ENCODE measurements at places on chromosomes 16 and 17. TPM values are rescaled to one million over a fixed set of nuclear protein-coding genes. Genes with fewer than 3 reads are reported as not detected.

SLC16A6 gene
- total RNA-seq: 0.74 TPM

C16orf54 gene
- 2.5 TPM for total RNA-seq

CCR7 gene
- total RNA-seq: 0.58 TPM

NPIPB13 gene
- total RNA-seq: 3.8 TPM

PDILT gene
- total RNA-seq: not detected

PAGR1 gene
- 14.1 TPM for total RNA-seq

FOXL1 gene
- total RNA-seq: 7.8 TPM

PPY gene
- total RNA-seq: not detected

PDF gene
- 4.7 TPM for total RNA-seq

QPRT gene
- 20.0 TPM for total RNA-seq

All from urinary bladder (tissue), 4 donors.